Activated naive CD8-positive, alpha-beta T cell treated with anti-CD3 and anti-CD28 coated beads, Interleukin-2, amount 50 U/mL, for 24 hours (primary cell): ENCODE measurements at places on chromosomes 4 and X.

DNA sequence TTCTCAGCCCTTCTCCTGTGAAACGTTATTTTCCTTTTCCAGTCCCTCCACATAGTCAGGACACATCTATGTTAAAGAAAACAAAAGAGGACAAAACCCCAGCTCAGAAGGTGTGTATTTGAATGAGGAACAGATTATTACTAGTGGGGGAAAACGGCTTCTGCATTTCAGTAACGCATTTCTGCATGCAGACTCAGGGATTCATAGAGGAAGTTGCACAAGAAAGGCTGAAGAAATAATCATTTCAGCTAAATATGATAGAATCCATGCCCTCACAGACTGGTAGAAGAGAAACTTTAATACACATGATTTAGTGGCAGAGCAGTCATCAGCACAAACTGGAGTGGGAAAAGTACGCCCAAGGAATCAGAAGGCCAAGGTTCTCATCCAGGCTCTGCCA lies 270.8 kb upstream of the FGF13 start:
- no peaks in the 10 kb centered on the region for H3K4me1 ChIP-seq
- no peaks in the 10 kb centered on the region for H3K27me3 ChIP-seq
- no peak for DNase-seq
- H3K36me3 ChIP-seq: no peaks in the 10 kb centered on the region

- peaks cover 17% of the 10 kb centered on the region for H3K27me3 ChIP-seq
- H3K4me3 ChIP-seq: no peak overlapping the region
- DNase-seq: no peak
- no peak overlapping the region for H3K27ac ChIP-seq
- no peaks in the 10 kb centered on the region for H3K36me3 ChIP-seq
- H3K4me1 ChIP-seq: no peaks in the 10 kb centered on the region
These were observed 90.8 kb upstream of the SHISA3 start for GRCh38 chr4:42306221-42307109.

DNA sequence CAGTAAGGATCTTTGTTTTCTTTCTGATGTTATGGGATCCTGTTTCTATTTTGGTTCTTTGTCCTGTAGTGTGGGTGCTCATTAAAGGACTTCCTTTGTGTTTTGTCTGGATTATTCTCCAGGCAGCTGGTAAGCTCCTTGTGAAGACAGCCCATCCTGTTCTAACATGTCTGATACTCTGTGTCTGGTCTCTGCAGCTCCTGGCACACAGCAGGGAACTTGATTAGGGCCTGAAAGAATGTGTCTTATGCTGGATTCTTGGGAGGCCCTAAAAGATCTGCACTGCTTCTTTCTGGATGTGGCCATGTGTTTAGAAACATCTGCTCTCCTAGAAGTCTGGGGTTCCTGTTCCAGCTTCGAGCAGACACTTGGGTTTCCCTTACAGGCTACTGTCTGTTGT lies 38.1 kb upstream of the ATXN3L start:
- no peak overlapping the region for H3K27ac ChIP-seq
- H3K4me3 ChIP-seq: no peak overlapping the region
- H3K27me3 ChIP-seq: no peaks in the 10 kb centered on the region
- H3K4me1 ChIP-seq: no peaks in the 10 kb centered on the region
- DNase-seq: no peak
- H3K36me3 ChIP-seq: no peaks in the 10 kb centered on the region

DNA sequence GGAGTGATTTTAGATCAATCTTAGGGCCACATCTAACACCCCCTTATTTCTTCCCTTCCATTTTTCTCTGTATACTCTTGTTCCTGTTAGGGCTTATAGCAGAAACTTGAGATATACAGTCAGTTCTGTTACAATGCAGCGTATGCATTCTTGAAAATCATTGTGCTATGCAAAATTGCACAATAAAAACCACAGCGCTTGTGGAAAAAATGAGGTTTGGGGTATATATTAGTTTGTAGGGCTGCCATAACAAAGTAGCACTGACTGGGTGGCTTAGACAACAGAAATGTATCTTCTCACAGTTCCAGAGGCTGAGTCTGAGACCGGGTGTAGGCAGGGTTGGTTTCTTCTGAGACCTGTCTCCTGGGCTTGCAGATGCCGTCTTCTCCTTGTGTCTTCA lies 59.0 kb downstream of the WWC2 start:
- no peaks in the 10 kb centered on the region for H3K4me1 ChIP-seq
- no peak for DNase-seq
- H3K27me3 ChIP-seq: no peaks in the 10 kb centered on the region
- no peaks in the 10 kb centered on the region for H3K36me3 ChIP-seq

- peaks cover 3% of the 10 kb centered on the region for H3K4me1 ChIP-seq
- no peak overlapping the region for H3K4me3 ChIP-seq
- peaks cover 63% of the 10 kb centered on the region for H3K36me3 ChIP-seq
- no peak overlapping the region for H3K27ac ChIP-seq
- H3K27me3 ChIP-seq: no peaks in the 10 kb centered on the region
These were observed 66.7 kb upstream of the NDUFC1 start for GRCh38 chr4:139368998-139369397.

DNA sequence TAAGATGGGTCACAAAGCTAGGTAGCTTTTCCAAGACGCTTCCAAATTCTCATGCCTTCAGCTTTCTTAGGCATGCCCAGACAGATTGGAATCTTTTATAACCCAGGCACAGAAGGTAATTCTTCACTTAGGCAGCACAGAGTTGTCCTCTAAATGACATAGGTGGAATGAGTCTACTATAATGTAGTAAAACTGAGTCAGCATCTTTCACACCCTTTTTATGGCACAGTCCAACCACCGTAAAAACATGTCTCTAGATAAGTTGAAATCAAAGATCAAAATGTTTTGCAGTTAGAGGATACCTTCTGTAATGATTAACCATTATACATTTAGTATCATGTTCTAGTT lies 128.4 kb upstream of the FAT1 start:
- no peak overlapping the region for H3K4me3 ChIP-seq
- H3K36me3 ChIP-seq: no peaks in the 10 kb centered on the region
- no peaks in the 10 kb centered on the region for H3K27me3 ChIP-seq
- DNase-seq: no peak
- no peaks in the 10 kb centered on the region for H3K4me1 ChIP-seq
- H3K27ac ChIP-seq: no peak overlapping the region

- no peak overlapping the region for H3K4me3 ChIP-seq
- no peaks in the 10 kb centered on the region for H3K27me3 ChIP-seq
- H3K4me1 ChIP-seq: peaks cover 36% of the 10 kb centered on the region
- no peak for DNase-seq
- peaks cover 5% of the 10 kb centered on the region for H3K36me3 ChIP-seq
- H3K27ac ChIP-seq: no peak overlapping the region
These were observed 172.0 kb downstream of the CFAP299 start for GRCh38 chr4:80507507-80507906.

DNA sequence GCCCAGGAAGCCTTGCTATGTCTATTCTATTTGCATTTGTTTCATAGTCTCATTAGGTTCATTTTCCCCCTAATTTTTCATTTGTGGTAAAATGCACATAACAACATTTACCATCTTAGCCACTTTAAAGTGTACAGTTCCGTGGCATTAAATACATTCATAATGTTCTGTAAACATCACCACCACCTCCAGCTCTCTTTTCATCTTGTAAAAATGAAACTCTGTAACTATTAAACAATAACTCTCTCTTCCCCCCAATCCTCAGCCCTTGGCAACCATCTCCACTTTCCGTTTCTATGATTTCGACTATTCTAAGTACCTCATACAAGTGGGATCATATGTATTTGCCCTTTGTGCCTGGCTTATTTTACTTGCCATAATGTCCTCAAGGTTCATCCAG lies 19.9 kb downstream of the ARHGEF38 start:
- H3K27me3 ChIP-seq: no peaks in the 10 kb centered on the region
- H3K36me3 ChIP-seq: no peaks in the 10 kb centered on the region
- no peak overlapping the region for H3K27ac ChIP-seq
- no peak overlapping the region for H3K4me3 ChIP-seq
- DNase-seq: no peak

DNA sequence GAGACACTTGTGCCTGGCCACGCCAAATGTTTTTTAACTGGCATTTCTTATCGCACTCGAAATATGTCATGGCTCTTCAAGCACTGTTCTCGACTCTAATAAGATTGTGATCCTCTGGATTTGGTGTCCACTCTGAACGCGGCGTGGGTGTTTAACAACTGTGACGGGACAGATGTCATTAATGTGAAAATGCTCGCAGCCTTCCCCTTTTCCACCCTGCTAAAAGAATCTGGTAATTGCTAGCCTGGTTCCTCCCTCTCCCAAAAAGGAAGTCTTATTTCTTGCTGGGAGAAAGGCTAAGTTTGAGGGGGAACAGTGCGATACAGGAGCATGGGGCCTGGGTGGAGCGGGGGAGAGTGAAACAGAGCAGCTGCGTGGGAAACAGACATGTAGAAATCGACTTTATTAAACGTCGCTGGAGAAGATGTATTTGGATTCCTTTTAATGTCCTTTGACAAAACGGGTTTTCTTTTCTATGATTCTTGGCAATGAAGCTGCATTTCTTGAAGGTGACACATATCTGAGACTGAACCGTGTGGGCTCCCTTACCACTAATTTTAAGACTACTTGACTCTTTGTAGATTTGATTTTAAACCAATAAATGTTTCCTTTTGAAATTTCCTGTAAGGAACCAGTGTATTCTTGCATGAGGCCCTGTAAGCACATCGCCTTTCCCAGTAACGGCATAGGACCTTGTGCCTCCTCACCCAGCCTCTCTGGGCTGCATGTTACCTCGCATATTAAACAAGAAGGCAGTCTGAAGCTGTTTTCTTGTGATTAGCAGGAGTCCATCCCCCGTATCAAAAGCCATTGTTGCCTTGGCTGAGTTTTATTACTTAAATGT lies 17.8 kb downstream of the TBC1D1 start:
- no peak overlapping the region for H3K27ac ChIP-seq
- H3K36me3 ChIP-seq: peaks cover 8% of the 10 kb centered on the region
- no peak overlapping the region for H3K4me3 ChIP-seq
- peaks cover 28% of the 10 kb centered on the region for H3K4me1 ChIP-seq
- H3K27me3 ChIP-seq: no peaks in the 10 kb centered on the region
